ENCODE measurements at places on chromosomes 7 and 10. TPM values are rescaled to one million over a fixed set of nuclear protein-coding genes. Genes with fewer than 3 reads are reported as not detected.

DNA sequence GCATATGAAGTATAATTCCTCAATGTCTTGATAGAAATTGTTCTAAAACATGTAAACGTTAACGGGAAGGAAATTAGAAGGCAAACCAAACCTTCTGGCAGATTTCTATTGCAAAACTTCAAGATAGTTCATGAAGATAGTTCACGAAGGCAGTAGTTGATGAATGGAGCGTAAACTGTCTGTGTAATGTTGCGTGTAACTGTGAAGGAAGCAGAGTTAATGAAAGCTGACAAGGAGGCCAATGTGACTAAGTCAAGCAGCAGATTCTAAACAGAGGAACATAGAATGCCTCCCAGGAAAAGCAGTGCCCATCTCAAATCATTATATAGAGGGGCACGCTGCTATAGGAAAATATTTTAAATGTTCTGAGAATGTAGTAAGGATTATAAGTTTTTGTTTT is 659.7 kb upstream of the IGFBP3 start:
- no peak for DNase-seq

GRCh38 chr10:69733791-69734261 is 67.9 kb upstream of the COL13A1 start:
- no peak for DNase-seq

DNA sequence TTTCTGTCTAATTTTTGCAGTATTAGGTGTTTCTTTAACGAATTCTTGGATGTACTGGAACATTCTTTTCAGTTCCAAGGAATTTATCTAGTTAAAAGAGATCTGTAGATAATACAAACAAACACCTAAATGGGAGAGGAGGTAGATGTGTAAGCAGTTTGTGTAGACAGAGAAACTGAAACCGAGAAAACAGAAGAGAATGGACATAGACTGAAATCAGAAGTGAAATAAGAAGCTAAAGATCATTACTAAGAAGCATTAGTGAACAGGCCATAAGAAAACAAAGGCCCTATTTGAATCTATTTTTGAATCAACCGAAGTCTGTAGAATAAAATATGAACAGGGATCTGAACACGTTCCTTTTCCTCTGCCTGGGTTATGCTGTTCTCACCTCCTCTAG is 26.5 kb upstream of the TMEM229A start:
- DNase-seq, result no peak

GRCh38 chr7:84331616-84332015 is 137.0 kb upstream of the SEMA3A start:
- no peak for DNase-seq

DNA sequence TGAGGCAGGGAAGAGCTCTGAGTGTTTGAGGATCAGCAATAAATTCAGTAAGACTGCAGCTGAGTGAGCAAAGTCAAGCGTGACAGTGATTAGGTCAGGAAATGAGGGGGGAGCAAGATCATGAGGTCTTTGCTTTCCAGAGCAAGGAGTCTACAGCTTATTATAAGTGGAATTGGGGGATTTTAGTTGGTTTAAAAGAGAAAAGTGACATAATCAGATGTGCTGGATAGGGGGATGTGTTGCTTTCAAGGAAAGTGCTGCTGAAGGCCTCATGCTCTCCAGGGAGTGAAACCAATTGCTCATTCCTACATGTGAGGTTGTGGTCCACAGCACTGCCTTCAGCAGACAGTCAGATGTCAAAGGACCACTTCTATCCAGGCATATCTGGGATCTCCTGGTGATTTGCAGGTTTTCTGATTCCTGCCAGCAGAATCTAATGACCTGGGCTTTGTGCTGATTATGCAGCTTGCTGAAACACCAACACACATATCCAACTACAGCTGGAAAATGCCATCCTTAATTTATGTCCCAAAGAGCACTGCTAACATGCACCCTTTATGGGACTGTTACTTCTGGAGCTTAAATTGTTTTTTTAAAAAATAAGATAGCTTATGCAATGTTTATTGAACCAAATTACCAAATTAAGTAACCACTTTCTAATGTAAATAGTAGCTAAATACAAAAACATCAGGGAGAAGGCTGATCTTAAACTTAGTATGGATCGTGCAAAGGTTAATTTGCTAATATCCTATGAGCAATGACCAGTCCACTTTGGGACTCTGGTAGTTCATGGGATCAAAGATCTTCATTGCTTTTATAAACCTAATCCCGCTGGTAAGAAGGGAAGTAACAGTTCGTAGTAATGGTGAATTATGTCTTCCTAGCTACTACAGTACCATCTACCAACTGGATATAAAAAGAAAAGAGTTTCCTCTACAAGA is 607.6 kb downstream of the KCNMA1 start:
- DNase-seq, result no peak

DNA sequence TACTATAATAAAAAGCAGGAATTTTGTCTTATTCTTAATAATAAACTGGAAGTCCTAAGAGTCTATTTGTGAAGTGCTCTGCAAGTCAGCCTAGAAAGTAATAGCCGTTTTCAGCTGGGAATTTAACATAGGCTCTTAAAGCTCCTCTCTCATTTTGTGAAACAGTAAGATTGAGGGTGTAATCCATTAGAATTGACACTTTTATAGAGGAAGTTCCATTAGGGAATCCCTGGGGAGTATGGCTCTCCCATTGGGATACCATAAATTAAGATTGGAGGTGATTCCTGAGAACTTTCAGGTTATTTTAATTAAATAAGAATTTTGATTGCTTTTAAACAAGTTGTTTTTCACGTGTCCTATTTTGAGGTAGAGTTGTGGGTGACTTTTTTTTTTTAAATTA is 68.0 kb downstream of the EXOC4 start:
- DNase-seq, result no peak

The CLRN3 gene
- total RNA-seq, result not detected

All from ureter (tissue), 1 donor.